ENCODE measurements at places on chromosomes 5 and 9. TPM values are rescaled to one million over a fixed set of nuclear protein-coding genes. Genes with fewer than 3 reads are reported as not detected.
A peak's percentile ranks its signal among the peaks of the same experiment; 100 is the strongest.

The C5orf58 gene
- total RNA-seq = not detected

The TLR4 gene
- not detected for total RNA-seq

The SAXO1 gene
- total RNA-seq = 0.11 TPM

The SOX30 gene
- 0.18 TPM for total RNA-seq

The GARNL3 gene
- total RNA-seq = 3.4 TPM

The SMARCA2 gene
- total RNA-seq = 94.0 TPM

The PIP5K1B gene
- 1.6 TPM for total RNA-seq

The PRRT1B gene
- not detected for total RNA-seq

The PCDHGC4 gene
- not detected for total RNA-seq

The OSMR gene
- 0.25 TPM for total RNA-seq

The TMEM215 gene
- total RNA-seq = not detected

The PHF2 gene
- total RNA-seq = 16.0 TPM

The IL13 gene
- total RNA-seq = 3.9 TPM

DNA sequence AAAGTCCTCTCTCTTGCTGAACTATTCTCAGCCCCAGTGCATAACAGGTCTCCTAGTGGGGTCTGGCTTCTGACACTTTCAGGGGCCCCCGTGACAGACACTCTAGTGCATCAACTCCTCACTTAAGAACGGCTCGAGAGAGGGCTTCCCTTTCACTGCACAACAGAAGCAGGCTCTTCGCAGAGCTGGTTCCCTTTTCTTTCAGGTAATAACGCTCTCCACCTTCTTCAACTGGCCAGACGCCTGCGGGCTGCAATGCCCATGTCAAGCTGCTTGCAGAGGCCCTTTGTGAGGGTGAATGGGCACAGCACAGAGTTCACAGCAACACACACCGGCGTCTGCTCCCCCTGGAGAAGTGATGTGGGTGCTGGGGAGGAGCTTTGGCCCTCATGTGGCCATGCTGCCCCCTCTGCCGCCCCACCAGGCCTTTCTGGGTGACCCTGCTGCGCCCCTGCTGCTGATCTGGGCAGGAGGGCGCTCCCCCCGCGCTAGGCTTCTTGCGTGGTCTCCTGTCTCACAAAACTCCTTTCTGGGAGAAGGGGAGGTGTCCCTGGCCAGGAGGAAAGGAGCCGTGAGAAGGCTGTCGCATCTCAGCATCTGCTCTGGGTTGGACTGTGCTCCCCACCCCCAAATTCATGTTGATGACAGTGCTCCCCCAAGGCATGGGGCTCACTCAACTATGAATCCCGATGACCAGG lies 2.4 kb downstream of the MRPL36 start:
- no peak overlapping the region for H3K27ac ChIP-seq
- peaks cover 57% of the 10 kb centered on the region for H3K4me1 ChIP-seq
- DNase-seq = no peak
- peaks cover 31% of the 10 kb centered on the region for H3K36me3 ChIP-seq
- peak overlapping the region; percentile 94 for H3K4me3 ChIP-seq
- H3K27me3 ChIP-seq = no peaks in the 10 kb centered on the region

DNA sequence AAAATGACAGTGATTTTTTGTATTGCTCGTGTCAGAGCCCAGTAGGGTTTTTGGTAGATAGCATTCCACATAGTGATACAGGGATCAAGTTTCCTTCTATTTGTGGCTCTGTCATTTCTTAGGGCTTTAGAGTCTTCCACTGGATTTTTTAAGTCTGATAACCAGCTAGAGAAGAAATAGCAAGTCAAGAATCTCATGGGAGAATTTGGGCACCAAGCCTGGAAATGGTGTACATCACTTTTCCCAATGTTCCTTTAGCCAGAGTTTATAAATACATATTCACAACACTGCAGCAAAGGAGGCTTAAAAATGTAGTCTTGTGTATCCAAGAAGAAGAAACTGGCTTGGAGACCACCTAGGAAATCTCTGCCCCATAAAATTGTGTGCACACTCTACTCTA lies 647.1 kb upstream of the KLF4 start:
- no peaks in the 10 kb centered on the region for H3K4me1 ChIP-seq
- no peak overlapping the region for H3K4me3 ChIP-seq
- no peak for DNase-seq
- no peaks in the 10 kb centered on the region for H3K36me3 ChIP-seq

DNA sequence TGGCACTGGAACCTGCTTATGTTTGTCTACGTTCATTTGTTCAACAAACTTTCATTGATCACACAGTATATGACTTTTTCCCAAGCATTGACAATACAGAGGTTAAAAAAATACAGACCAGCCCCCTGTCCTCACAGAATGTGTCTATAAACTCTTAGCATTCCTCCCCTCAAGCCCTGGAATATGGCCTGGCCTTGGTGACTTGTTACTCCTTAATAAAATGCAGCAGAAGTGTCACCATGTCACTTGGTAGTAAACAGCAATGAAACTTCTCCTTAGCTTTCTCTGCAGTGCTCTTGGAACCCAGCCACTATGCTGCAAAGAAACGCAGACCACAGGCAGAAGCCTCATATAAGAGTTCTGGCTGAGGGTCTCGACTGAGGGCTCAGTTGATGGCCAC lies 19.1 kb upstream of the SLC1A3 start:
- H3K4me1 ChIP-seq = no peaks in the 10 kb centered on the region
- no peak overlapping the region for H3K27ac ChIP-seq
- H3K4me3 ChIP-seq = no peak overlapping the region
- no peak for DNase-seq

GRCh38 chr9:130427326-130427725 lies 17.4 kb upstream of the ASS1 start:
- peaks cover 6% of the 10 kb centered on the region for H3K27me3 ChIP-seq
- H3K4me3 ChIP-seq = no peak overlapping the region
- peaks cover 1% of the 10 kb centered on the region for H3K4me1 ChIP-seq

- no peaks in the 10 kb centered on the region for H3K36me3 ChIP-seq
- no peak for DNase-seq
- H3K27ac ChIP-seq = no peak overlapping the region
Measured at GRCh38 chr9:95101326-95101725, 216.2 kb downstream of the FANCC start.

DNA sequence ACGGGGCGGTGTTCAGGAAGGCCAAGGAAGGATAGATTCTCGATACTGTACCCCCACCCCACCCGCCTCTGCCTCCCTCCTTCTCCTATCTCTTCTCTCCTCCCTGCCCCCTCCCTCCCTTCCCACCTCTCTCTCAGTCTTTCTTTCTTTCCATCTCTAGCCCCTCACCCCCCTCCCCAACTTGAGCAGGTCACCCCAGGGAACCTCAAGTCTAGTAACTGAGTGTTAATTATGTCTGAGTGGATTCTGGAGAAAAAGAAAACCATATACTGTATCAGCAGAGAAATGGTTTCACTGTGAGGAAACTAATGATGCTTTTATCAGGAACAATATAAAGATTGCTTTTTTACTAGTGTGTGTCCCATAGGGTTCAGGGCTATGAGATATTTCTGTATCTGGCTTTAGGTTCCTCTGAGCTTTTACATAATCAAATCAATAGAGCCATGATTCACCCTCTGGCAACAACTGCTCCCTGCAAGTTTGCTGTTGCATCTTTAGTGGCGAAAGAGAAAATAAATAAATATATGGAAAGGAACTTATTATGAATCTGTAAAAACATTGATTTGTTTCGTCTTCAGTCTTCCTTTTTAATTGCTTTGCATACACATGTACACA lies 639.7 kb downstream of the CCDC171 start:
- DNase-seq = no peak
- H3K27me3 ChIP-seq = no peaks in the 10 kb centered on the region
- no peaks in the 10 kb centered on the region for H3K4me1 ChIP-seq

DNA sequence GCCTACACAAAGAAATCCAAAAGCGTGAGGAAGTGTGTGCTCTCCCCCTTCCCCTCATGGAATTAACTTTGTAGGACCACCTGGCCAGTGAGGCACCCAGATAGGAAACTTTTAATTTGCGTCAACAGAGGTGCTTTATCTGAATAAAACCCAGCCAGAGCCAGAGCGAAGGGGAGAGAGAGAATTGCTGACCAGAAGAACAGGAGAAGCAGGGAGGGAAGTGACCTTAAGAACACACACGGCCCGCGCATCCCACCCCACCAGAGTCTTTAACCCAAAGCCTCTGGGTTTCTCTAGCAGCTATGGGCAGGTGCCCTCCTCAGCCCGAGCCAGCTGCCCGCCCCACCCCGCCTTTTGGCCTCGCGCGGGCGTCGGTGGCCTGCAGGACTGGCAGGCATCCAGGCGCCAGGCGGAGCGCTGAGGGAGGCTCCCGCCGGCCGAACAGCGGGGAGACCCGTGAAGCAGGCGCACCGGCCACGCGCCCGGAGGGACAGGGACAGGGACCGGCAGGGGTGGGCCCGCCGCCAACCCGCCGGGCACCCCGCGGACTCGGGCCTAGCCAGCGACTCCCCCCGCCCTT lies 580 bp downstream of the ERAP1 start:
- peaks cover 55% of the 10 kb centered on the region for H3K4me1 ChIP-seq
- peak overlapping the region; percentile 89 for H3K4me3 ChIP-seq
- H3K27me3 ChIP-seq = no peaks in the 10 kb centered on the region

GRCh38 chr9:98786750-98787510 lies 9.4 kb downstream of the ANKS6 start:
- H3K36me3 ChIP-seq = peaks cover 15% of the 10 kb centered on the region
- peaks cover 9% of the 10 kb centered on the region for H3K4me1 ChIP-seq
- H3K27me3 ChIP-seq = no peaks in the 10 kb centered on the region
- no peak overlapping the region for H3K27ac ChIP-seq

DNA sequence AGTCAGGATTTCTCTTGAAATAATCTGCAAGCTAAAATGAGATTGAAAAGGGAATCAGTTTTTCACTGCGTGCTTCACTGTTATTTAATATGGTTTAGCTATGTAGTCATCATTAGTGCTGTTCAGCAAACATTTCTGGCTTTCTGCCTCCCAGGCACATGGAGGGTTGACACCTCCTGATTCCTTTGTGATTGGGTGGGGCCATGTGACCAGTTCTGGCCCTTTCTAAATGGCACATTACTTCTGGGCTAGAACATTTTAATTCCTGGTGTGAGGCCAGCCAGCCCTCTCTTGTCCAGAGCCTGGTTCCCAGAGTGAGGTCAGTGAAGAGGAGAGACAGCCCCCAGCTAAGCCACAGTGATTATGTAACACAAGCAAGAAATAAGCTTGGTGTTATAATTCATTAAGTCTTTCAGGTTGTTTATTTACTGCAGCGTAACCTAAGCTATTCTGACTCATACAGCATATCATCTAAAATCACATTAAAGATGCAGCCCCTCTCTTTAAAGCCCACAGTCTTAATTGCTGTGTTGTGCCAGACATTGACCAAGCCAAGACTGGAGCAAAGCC lies 17.4 kb upstream of the ARSI start:
- peaks cover 6% of the 10 kb centered on the region for H3K4me1 ChIP-seq
- H3K27ac ChIP-seq = no peak overlapping the region
- H3K36me3 ChIP-seq = no peaks in the 10 kb centered on the region
- H3K27me3 ChIP-seq = peaks cover 3% of the 10 kb centered on the region
- no peak for DNase-seq

DNA sequence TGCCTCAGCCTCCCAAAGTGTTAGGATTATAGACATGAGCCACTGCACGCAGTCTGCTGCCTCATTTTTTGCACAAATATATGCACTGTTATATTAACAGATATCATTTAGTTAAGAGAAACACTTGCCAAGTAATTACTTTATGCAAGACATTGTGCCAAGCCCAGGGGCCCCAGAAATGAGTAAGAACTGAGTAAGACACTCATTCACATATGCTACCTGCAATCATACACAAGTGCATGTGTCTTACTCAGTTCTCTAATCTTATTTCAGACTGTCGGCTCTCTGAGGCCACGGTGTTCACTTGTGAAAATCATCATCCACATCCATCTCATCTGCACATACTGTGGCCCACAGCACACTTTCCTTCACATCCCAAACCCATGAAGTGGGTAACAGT lies 16.0 kb downstream of the TRAF1 start:
- no peaks in the 10 kb centered on the region for H3K27me3 ChIP-seq
- H3K4me3 ChIP-seq = peak overlapping the region; percentile 38
- peaks cover 91% of the 10 kb centered on the region for H3K36me3 ChIP-seq
- peak; percentile 68 for DNase-seq

DNA sequence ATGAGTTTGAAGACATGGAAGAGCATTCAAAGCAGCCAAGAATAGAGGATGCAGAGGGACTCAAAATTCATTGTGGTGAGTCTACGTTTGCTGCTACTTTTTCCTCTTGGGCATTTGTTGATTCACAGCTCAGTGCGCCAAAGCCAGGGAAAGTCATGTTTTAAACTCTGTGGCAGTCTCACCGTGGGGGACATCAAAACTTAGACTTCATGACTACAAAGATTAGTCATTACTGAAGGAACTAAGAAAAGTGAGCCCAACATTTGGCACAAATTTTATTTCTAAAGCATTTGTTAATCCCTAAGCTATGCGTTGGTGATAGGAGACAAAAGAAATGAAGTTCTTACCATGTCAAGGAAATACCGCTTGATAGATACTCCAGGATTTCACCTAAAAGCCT lies 73.7 kb upstream of the MTAP start:
- no peaks in the 10 kb centered on the region for H3K36me3 ChIP-seq
- no peak overlapping the region for H3K4me3 ChIP-seq
- H3K27me3 ChIP-seq = peaks cover 9% of the 10 kb centered on the region
- no peak overlapping the region for H3K27ac ChIP-seq
- H3K4me1 ChIP-seq = no peaks in the 10 kb centered on the region

DNA sequence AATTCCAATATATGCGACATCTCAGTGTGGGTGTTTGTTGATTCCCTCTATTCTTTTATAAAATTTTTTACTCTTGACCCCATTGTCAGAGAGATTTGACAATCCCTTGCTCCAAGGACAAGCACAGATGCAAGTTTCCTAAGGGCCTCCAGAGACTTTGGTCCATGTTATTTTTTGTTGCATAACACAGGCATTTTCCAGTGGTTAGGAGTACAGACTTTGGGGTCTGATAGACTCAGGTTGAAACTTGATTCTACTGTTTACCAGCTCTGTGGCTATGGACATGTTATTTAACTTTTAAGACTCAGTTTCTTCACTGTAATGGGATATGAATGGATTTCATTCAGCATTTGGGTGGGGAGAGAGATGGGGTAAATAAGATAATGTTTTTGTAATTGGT lies 361.3 kb downstream of the ENC1 start:
- DNase-seq = no peak
- H3K4me1 ChIP-seq = no peaks in the 10 kb centered on the region
- H3K27ac ChIP-seq = no peak overlapping the region

DNA sequence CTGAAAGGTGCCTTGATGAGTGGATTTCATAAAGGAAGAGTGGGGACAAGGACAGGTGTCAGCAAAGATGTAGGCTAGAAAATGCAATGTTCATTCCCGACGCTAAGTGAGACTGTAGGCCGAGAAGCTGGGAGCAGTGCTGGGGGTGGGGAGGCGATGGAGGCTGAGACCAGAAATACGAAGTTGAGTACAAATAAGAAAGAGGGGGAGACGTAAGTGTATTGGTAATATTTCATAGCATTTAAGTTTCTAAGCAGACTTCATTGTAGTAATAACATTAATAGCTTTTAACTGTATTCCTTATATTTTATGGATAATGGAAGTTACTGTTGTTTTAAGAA lies 11.0 kb downstream of the TRIP13 start:
- H3K4me3 ChIP-seq = no peak overlapping the region
- peaks cover 45% of the 10 kb centered on the region for H3K36me3 ChIP-seq
- DNase-seq = no peak
- H3K4me1 ChIP-seq = no peaks in the 10 kb centered on the region
- no peaks in the 10 kb centered on the region for H3K27me3 ChIP-seq

- DNase-seq = no peak
- no peaks in the 10 kb centered on the region for H3K36me3 ChIP-seq
- H3K27ac ChIP-seq = no peak overlapping the region
Measured at GRCh38 chr5:21826884-21827283, 1026.3 kb downstream of the CDH12 start.

- no peak for DNase-seq
- peaks cover 26% of the 10 kb centered on the region for H3K27me3 ChIP-seq
- H3K4me1 ChIP-seq = peaks cover 2% of the 10 kb centered on the region
- H3K4me3 ChIP-seq = no peak overlapping the region
Measured at GRCh38 chr9:101433229-101433628, 2.3 kb downstream of the ALDOB start.

Measured in activated CD4-positive, alpha-beta T cell treated with anti-CD3 and anti-CD28 coated beads for 36 hours (primary cell).